Fibroblast of pulmonary artery (primary cell): ENCODE measurements at places on chromosomes 1 and 21.

DNA sequence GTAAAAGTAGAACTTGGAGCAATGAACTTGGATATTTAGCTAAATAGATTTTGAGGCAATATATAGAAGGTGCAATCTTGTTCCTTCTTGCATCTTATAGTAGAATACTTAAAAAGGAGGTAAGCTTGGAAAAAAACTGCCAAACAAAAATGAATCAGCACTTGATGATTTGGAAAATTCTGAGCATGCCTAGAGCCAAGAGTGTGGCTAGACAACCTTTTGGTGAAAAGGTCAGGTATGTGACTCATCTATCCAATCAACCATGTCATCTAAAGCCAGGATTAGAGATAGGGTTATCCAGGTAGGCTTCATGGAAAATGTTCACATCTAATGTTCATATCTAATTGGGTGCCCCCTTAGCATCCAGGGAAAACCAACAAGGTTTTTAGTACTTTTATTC, 515.0 kb downstream of the COL11A1 start:
- DNase-seq: no peak

- DNase-seq: no peak
These were observed 975.7 kb upstream of the ADGRL2 start for GRCh38 chr1:80825067-80825466.

DNA sequence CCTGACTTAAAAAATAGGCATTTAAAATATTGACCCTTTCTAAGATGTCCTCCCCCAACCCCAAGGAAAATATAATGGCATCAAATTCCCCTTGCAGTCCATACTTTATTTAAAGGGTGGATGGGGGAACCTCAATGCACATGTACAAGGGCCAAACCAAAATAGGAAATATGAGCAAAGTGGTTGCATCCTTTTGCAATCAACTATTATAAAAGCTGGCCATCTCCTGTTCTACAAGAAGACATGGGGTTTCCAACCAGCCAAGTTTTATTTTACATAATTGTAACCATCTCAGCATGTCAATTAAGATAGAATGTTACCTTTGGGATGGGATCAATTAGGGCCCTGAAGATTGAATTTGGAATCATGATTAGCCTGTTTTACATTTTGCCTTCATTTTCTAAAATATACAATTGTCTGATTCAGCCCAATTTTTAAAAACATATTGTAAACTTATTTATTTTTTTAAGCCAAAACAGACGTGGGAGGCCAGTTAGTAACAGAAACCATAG, 146.7 kb upstream of the NFIA start:
- DNase-seq: no peak

DNA sequence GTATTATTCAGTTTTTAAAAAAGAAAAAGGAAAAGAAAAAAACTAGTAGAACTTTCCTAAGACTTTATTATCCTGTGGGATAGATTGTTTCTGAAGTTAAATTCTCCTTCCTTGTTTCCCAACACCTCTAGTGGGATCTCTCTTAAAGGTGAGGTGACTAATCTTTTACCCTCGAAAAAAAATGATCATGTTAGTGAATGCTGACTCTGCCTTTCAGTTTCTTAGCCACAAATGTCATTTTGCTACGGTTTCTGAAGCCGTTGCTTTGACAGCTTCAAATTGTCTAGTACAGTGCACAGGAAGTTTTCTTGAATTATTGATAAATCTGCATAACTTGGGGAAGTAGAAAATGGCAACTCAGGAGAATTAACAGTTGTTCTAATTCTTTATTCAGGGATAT, 13.0 kb upstream of the NEK7 start:
- DNase-seq: no peak

- DNase-seq: no peak
These were observed 413.5 kb downstream of the DUSP10 start for GRCh38 chr1:221328371-221328770.

- DNase-seq: peak; percentile 78
These were observed 119.5 kb downstream of the HMCN1 start for GRCh38 chr1:185853739-185854138.

GRCh38 chr1:180633057-180634056, 1.5 kb downstream of the XPR1 start:
- DNase-seq: peak; percentile 62

DNA sequence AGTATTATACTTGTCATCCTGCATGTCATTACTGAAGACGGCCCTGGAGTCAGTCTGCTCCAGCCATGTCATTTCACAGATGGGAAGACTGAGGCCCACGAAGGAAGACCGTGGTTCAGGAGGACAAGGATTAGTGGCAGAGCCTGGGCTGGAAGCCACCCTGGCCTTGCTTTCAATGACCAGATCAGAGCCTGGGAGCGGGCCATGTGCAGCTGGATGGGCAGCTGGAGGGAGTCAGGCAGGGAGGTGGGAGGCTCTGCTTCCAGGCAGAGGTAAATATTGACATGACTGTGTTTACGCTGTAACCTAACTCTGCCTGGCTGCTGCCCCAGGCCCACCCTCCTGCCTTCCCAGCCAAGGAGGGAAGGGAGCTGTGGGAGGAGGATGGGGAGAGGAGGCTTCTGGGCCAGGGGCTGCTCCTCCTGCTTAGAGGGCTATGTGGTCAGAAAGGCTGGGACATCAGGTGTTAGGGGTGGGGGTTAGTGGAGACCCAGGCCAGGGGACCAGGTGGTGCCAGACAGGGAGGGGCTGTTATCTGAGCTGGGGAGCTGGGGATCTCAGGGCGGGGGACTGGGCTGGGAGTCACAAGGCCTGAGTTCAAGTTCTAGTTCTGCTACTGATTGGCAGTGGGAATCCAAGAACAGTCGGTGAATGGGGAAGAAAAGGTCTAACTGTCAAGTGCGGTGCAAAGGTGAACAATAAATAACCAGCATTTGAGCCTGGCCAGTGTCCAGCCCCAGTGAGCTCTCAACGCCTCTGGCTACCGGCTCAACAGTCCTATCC, 48.5 kb upstream of the ECE1 start:
- peak; percentile 79 for DNase-seq

DNA sequence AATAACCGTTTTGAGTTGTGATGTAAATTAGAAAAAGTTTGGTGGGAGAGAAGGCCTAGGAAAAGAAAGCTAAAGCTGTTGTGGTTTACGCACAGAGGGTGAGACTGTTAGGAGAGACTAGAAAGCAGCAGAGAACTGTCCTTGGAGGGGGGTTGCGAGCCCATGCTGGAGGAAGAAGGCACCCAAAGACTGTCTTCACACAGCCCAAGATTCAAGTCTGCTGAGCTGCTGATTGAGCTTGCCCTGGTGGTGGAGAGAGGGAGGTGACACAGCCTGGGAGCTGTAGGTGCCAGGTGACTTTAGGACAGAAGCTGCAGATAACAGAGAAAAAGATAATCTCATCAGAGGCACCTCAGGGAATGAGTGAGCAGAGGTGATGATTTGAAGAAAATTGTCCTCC, 18.3 kb upstream of the TLR5 start:
- no peak for DNase-seq

DNA sequence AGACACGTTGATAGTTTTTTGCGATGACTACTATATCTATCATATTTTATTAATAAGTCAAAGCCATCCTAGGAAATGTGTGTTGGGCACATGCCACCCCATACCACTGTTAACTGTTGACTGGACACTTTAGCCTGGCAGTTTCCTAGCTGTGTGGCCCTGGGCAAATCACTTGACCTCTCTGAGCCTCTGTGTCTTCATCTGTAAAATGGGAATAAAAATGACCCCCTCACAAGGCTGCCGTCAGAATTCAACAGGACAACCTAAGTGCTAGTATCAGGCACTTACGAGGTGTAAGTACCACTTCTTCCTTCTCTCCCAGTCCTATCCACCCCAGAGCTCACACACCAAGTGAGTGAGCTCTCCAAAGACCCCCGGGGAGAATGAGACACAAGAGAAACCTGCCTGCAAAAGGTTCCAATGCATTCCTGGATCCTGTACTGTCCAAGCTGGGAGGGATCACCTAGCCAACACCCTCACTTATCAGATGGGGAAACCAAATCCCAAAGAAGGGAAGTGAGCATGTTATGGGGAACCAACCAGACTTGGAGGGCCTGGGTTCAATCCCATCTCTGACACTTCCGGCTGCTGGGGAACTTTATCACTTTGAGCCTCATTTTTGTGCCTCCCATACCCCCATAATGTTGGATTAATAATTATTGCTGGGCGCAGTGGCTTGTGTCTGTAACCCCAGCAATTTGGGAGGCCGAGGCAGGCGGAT, 24.9 kb downstream of the HSPG2 start:
- no peak for DNase-seq
